ENCODE measurements at places on chromosomes 2 and 18.

GRCh38 chr2:111624411-111625156 lies 259.4 kb downstream of the ANAPC1 start:
- DNase-seq = no peak

GRCh38 chr2:114534116-114535084 lies 92.0 kb downstream of the DPP10 start:
- DNase-seq = no peak

DNA sequence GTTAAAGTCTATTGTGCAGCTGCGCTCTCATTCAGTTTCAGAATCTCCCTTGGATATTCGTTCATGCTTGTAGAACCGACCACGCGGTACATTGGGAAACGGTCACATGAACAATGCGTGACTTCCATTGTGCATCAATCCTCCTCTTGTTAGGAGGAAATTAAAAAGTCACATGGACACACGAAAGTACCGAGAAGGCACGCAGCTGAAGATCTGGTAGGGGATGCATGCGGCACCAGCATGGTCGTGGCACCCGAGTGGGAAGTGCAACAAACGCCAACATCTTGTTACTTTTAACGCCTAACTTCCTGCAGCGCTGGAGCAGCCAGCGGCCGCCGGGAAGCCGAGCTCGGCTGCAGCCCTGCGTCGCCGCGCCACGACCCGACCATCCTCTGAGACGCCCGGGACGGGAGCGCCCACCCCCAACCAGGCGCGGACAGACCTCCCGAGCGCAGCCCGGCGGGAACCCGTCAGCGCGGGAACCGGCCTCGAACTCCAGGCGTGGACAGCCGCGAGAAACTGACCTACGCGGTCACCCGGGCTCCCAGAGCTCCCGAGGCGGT lies 412 bp downstream of the OSBPL1A start:
- DNase-seq = peak; percentile 93

GRCh38 chr18:55244546-55244945 lies 285.3 kb upstream of the CCDC68 start:
- no peak for DNase-seq

DNA sequence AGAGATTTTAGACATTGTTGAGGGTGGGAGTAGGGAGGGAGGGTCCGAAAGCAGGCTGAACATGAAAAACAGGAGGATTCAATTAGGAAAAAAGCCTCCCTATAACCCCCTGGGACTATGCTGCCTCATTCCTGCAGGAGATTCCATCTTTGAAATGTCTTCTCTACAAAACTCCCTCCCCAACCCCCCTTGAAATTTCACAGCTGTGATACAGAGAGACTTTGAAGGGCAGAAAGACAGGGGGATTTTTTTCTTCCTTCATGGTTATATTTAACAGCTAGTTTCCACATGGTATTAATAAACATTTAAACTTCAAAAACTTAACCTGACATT lies 57.6 kb downstream of the TRIB2 start:
- no peak for DNase-seq

- peak; percentile 83 for DNase-seq
These were observed 18.9 kb downstream of the PTPN18 start for GRCh38 chr2:130374587-130375290.

- no peak for DNase-seq
These were observed 64.8 kb upstream of the SLC1A4 start for GRCh38 chr2:64924170-64924934.

- no peak for DNase-seq
These were observed 36.3 kb downstream of the YWHAQ start for GRCh38 chr2:9594366-9595054.

DNA sequence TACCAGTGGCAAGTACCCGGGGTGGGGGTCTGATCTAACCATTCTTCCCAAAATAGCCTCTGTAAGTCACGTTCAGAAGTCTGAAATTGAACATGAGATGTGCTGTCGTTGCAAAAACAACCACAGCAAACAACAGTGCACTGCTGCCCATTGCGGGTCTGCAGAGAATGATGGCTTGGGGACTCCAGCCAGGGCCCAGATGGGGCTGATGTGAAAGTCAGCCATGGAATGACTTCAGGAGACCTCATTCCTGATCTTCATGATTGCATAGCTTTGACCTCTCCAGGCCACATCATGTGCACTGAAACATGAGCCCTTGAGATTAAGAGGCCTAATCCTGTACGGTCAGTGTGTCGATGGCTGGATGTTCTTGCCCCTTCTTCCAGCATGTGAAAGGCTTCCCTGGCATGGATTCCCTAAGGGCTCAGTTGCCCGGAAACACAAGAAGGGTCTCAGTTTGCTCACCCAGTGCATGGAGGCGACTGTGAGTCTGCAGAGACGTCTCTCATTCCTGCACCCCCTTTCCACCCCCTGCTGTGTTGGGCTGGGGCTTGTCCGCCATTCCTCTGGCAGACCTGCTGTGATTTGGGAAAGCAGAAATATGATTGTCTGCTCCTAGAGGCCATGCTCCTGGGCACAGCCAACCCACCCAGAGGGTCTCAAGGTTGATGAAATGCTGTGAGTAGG lies 191.6 kb downstream of the SEPTIN10 start:
- DNase-seq = no peak

- DNase-seq = no peak
These were observed 338.3 kb downstream of the GULP1 start for GRCh38 chr2:188629753-188630527.

GRCh38 chr2:176502619-176503018 lies 233.4 kb downstream of the MTX2 start:
- DNase-seq = no peak

GRCh38 chr2:26064846-26065245 lies 31.0 kb downstream of the RAB10 start:
- no peak for DNase-seq

- DNase-seq = no peak
These were observed 86.2 kb downstream of the CHN1 start for GRCh38 chr2:174918886-174919526.

DNA sequence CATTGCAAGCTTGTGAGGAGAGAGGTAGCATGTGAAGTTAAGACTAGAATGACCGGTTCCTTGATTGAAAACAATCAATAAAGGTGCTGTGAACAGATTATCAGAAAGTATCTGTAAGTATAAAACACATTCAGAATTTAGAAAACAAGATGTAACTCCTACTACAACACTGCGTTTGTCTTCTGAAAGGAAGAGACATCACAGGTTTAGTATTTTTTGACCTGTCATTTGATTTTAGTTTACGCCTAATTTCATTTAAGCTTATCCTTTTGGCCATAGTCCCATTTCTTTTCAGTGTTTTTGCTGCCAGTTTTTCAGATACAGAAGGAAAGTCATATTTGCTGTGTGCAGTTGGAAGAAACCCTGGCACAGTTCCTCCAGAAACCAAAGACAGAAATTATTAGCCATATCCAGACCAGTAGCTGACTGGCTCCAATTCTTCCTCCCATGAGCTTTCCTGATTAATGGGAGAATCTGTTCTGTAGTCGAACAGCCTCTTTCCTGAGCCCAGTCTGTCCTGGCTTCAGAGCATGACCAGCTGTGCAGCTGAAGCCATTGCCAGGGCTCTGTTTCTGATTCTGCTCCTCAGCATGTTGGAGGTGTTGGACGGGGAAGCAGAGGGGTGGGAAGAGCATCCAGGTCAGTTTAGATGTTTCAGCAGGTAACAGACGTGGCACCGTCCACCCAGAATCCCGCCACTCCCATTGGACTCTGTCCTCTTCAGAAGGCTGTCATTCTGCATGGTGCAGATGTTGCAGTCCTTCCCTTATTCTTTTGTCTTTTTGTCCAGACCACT lies 61.0 kb downstream of the CRIM1 start:
- no peak for DNase-seq

- peak; percentile 92 for DNase-seq
These were observed 286.4 kb upstream of the NCKAP5 start for GRCh38 chr2:133854603-133855200.

DNA sequence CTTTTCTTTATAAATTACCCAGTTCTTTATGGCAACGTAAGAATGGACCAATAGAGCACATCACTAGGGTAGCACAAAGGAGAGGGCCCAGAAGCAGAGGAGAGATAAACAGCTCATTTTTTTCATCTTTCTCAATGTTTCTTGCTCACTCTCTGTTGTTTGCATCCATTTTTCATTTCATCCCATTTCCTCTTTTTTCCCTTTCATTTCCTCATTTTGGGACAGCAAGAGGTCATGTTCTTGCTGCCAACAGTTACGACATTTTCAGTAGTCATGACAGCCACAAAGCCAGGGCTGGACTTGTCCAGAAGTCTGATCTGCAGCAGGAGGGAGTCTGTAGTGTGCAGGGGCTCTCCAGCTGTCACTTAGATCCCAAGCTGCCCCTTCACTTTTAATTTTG lies 52.7 kb upstream of the CYP1B1 start:
- peak; percentile 94 for DNase-seq

DNA sequence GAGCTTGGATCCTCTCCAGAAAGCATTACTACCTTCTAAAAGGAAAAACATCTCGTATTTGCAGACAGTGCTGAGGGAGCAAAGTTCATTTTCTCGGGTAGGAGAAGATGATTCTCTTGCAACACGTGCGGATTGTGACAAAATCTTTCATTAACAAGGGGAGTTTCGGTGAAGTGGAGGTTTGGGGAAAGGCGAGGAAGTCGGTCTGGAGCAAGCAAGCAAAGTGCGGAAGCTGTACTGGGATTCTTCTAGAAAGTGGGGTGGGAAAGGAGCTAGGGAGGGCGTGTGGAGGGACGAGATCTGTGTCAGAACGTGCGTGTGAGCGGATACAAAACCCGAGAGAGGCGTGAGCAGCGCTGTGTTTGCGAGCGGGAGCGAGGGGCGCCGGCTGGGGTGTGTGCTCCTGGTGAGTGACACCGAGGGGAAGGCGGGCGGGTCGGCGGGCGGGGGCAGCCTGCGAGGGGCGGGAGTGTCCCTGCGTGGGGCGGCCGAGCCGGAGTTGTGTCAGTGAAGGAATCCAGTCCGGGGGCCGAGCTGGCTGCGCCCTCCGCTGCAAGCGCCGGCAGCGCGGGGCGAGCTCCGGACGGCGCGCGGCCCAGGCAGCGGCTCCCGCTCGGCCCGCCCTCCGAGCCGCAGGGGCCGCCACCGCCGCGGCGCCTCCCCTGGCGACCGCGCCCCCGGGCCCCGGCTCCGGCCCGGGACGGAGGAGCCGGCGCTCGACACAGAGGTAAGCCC lies at the start of gene SPATS2L:
Gene SPATS2L, plus strand, starts transcription at position 498 of the 735 bp plus-strand sequence. CDS start 82,552 bp downstream, outside the sequence.
- DNase-seq = peak; percentile 94

- DNase-seq = no peak
These were observed 28.0 kb upstream of the BARD1 start for GRCh38 chr2:214837466-214837865.

DNA sequence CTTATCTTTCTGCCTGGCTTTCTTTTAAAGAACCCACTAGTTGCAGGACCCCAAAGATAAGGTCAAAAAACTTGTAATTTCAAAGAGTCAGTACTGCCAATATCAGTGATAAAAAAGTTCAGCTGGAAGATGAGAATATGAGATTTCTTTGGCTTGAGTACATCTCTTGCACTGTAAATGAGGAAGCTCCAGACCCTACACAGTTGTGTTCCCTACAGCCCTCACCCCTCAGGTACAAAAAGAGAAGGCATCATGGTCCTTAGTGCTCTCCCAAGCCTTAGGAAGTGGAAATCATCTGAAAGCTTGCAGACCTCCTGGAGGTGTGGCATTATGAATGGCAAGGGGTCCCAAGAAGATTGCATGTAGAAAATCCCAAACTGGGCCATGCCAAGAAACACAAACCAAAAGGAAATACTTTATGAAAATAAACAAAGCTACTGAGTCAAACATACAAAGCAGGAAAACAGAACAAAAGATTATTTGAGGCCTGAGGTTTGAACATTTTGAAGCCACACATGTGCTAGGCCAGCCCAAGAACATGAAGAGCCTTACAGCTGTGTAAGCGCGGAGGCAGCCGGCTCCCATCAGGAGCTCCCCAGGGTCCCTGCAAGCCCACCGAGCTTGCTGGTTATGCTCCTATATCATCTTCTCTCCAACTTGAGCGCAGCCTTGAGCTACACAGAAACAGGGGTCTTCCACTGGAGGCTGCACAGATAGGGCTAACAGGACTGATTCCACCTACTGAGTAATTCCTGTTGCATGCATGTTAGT lies 217.0 kb downstream of the OSR1 start:
- no peak for DNase-seq

GRCh38 chr18:34913837-34914661 lies 127.2 kb upstream of the MAPRE2 start:
- no peak for DNase-seq

GRCh38 chr2:26801328-26801727 lies 15.5 kb downstream of the CENPA start:
- no peak for DNase-seq

DNA sequence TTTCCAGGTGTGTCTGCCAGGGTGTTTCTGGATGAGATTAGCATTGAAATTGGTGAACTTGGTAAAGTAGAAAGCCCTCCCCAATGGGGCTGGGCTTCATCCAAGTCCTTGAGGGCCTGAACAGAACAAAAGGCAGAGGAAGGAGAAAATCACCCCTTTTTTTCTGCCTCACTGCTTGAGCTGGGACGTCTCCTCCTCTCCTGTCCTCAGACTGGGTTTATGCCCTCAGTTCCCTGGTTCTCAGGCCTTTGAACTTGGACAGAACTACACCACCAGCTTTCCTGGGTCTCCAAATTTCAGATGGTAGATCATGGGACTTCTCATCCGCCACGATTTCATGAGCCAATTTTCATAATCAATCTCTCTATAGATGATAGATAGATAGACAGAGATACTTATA lies 53.7 kb upstream of the BIN1 start:
- DNase-seq = no peak

DNA sequence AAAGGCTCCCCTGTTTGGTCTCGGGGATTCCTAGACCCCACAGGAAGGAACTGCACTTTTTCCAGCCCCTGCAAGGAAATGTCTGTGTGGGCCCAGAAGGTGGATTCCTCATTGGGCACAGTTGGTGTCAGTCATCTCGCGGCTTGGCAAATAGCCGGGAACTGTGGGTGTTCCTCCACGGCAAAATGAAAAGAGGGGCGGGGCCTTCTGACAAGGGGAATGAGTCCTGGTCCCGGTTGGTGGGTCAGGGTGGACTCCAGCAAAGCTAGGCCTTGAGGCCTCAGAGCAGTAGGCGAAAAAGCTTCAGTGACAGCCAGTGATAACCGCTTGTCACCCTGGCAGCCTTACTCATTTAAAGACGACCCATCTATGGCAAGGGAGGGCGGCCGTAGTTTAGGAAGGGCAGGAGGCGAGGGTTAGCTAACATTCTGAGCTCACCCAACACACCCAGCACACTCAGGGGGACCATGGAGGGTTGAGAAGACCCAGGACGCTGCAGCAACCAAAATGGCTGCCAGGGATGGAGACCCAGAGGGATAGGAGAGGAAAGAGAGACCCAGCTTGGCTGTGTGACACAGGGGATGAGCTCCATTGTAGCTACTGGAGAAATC lies 16.5 kb downstream of the SLC4A3 start:
- DNase-seq = no peak

GRCh38 chr2:136012315-136012714 lies 26.9 kb upstream of the DARS1 start:
- no peak for DNase-seq
